CD4-positive, CD25-positive, alpha-beta regulatory T cell (primary cell): ENCODE measurements at places on chromosomes 3 and 15.

GRCh38 chr15:101176625-101177024, 75.2 kb downstream of the CHSY1 start:
- DNase-seq: no peak

GRCh38 chr3:170656284-170656683, 70.4 kb upstream of the SLC7A14 start:
- DNase-seq: no peak

DNA sequence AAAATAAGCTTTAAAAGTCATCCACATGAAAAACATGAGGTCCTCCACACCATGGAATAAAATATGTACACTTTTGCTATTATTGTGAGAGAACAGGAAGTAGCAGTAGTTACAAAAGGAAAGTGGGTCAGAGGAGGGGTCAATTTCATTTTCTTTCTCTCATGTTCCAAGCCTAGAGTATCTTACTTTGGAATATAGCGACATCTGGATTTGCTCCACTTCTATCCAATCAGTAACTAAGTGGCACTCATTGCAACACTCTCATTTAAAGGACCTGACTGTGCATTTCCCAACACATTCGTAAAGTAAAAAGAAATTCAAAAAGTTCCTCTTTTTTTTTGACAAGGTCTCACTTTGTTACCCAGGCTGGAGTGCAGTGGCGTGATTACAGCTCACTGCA, 637.3 kb downstream of the TUSC7 start:
- no peak for DNase-seq

DNA sequence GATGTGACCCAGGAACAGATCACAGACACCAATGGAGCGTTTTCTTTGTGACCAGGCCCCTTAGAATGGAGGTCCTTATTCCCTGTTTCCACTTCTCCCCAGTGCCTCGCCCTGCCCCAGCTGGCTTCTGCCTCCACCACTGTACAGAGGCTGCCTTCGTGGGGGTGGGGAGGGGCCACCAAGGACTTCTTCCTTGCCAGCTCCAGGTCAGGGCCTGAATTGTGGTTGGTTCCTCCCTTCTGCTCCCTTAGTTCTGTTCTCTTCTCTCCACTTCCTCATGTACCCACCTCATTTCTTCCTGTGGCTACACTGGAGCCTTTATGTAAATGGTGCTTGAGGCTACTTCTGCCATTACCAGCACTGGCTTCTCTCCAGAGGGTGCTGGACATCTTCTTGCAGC, 16.4 kb downstream of the TGM4 start:
- DNase-seq: no peak

GRCh38 chr3:10170915-10171478, 6.3 kb downstream of the IRAK2 start:
- DNase-seq: no peak

DNA sequence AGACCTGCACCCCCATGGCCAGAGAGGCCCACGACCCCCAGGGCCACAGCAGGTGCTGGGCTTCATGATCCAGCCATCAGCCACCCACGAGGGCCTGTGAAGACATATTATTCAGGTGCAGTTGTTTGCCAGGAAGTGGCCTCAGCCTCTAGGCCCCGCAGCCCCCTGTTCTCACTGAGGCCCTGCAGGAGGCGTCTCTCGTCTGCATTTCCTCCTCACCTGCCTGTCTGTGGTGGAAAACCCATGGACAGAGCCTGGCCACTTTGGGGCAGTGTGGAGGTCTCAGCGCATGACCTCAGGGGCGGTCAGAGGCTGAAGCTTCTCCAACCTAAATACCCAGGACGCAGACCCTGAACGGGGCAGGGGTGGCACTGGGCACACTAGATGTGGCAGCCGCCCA, 18.6 kb downstream of the UROC1 start:
- DNase-seq: no peak

DNA sequence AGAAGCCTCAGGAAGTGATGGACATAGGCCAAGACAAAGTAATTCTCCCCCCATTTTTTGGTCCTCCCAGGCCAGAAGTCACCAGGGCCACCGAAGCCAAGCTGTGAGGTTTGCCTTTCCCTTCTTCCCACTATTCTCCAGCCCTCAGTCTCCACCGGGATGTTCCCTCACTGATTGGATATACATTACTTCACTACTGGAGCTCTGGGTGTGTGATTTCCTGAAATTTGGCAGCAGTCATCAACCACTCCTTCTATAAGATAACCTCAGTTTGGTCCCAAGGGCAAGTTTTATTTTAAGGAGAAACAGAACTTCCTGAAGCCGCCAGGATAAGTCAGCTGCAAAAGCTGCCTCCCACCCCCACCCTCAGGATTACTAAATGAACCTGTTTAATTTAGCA, 11.3 kb downstream of the SLCO2A1 start:
- no peak for DNase-seq

- no peak for DNase-seq
These were observed 31.5 kb downstream of the RBMS3 start for GRCh38 chr3:29312395-29312794.

GRCh38 chr3:129446926-129447325, 6.9 kb downstream of the IFT122 start:
- DNase-seq: no peak

DNA sequence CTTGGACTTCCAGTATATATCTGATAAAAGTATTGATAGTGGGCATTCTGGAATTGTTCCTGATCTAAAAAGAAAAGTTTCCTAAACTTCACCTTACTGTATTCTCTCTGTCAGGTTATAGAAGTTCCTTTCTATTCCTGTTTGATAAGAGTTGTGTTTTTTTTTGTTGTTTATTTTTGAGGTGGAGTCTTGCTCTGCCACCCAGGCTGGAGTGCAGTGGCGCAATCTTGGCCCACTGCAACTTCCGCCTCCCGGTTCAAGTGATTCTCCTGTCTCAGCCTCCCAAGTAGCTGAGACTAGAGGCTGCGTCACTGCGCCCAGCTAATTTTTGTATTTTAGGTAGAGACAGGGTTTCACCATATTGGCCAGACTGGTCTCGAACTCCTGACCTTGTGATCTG, 13.1 kb downstream of the BLM start:
- DNase-seq: no peak

DNA sequence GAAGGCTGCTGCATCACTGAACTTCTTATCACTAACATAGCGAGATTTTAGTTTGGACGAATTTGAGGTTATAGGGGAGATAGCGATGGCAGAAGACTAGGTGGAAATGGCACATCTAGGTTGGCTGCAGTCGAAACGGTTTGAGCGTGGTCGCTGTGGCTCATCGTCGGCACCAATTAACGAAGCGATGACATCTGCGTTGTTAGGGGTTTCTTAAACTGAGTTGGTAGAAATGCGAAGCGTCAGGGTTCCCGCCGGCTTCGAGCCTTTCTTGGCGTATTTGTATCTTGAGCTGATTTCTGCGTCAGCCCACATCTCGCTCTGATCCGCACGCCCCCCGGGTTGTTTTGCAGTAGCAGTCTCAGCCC, 319 bp downstream of the LNP1 start:
- DNase-seq: no peak

DNA sequence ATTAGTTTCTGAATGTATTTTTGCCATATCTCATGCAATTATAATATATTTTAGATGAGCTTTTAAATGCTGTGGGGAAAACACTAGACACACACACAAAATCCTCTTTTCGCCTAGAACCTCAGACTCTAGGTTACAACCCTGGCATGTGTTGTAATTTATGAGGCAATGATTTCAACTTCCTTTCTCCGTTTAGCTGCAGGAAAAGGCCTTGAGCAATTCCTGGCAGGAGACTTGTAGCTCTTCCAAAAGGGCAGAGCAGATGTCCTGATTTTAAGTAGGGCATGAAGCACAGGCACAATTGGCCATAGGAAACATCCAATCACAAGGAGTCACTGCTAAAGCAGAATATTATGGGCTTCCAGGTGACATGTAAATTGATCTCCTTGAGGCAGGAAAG, 82.0 kb downstream of the GPR156 start:
- no peak for DNase-seq

DNA sequence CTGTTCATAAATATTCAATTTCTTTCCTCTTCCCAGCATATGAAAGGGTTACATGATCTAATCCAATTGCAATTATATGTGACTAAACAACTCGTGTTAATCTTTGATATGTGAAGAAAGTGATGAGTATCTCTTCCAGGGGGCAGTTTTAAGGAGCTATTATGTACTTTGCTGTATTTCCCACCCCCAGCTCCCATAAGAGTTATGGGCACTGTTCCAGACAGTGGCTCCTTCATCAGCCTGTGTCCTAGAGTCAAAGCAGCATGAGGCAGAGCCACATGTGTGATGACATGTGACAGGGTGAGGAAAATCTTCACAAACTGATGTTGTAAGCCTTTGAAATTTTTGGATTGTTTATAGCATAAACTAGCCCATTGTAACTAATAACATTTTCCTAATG, 315.4 kb downstream of the DIPK2A start:
- DNase-seq: no peak

- DNase-seq: no peak
These were observed 44.4 kb downstream of the CSNK1G1 start for GRCh38 chr15:64311566-64311965.

GRCh38 chr3:52029053-52029452, 27.3 kb downstream of the DUSP7 start:
- DNase-seq: no peak

GRCh38 chr15:92896561-92896960, 3.6 kb upstream of the CHD2 start:
- no peak for DNase-seq

DNA sequence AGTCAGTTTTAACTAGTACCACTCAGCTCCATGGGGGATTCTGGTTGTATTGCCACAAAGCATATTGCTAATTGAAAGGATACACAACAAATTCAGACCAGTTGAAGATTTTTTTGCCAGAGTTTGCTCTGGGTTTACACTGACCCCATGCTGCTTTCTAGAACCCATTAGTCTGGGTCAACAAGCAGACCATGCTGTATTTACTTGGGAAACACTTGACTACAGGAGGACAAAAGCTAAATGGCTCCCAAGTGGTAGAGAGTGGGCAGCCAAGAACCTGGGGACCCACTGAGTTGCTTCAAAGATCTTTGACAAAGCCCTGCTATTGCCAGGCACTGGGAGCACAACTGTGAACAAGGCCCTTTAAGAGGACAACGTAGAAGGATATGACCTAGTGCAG, 86.8 kb upstream of the PSMD6 start:
- DNase-seq: no peak

DNA sequence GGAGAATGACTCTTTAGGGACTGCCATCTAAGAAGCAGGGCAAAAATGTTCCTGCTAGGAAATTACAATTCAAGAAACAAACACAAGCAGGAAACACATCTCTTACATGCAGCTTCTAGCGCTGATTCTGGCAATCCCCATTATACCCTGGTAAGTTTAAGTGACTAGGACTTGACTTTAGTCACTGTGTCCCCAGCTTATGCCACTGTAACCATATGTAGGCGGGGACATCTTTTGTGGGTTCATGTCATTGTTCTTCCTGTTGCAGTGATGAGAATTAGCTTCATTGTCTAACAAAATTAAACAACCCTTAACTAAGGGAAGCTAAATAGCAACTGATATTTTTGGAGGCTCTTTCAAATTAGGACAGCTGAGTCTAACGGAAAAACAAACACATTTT, 17.9 kb upstream of the FAM81A start:
- no peak for DNase-seq

GRCh38 chr3:197508051-197508451, 47.7 kb downstream of the BDH1 start:
- no peak for DNase-seq

DNA sequence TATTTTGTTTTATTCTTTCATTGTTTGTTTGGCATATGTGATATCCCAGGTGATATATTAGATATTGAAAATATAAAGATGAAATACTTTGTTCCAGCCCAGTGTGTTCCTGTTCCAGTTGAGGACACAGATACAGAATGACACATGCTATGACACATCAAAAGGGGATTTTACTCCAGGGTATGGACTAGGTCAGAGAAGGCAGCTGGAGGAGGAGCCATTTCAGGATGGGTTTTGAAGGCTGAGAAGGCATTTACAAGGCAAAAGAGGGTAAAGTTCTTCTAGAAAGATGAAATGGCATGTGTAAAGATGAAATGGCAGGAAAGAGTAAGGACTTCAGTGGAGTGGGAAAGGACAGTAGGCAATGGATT, 163.8 kb downstream of the ZIC1 start:
- no peak for DNase-seq

DNA sequence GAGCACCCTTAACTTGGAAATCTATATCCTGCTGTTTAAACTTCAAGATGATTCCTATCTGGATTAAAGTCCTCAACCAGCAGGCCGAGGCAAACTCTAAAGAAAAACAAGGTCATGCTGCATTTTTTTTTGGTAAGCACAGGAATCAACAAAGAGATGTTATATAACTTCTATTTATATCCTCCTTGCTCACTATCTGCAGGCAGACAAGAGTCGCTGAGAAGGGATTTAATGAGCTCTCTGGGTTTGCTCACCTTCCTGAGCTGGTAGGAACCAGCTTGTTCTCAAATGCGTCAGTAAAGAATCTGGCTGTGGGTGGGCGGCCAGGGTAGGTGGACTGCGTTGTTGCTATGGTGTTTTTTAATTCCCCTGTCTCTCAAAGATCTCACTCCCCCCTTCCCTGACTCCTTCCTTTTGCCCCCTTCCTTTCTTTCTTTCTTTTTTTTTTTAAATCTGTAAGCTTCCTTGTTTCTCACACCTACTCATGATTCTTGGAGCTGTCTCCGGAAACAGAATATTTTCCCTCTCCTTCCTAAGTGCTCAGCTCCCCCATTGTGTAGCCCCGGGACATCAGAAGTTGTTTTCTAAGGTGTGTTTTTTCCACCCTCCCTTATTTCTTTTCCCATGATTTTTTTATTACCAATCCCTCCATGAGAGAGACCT, 228.8 kb upstream of the BHLHE40 start:
- DNase-seq: peak; percentile 2

- peak; percentile 12 for DNase-seq
These were observed 6.5 kb downstream of the CHST13 start for GRCh38 chr3:126530171-126531050.

- DNase-seq: no peak
These were observed 10.8 kb downstream of the ANAPC13 start for GRCh38 chr3:134474956-134475355.

- DNase-seq: no peak
These were observed 43.6 kb downstream of the BLM start for GRCh38 chr15:90760661-90761232.

GRCh38 chr15:67050522-67051087, 14.8 kb upstream of the SMAD3 start:
- no peak for DNase-seq

- no peak for DNase-seq
These were observed 129.1 kb downstream of the NTRK3 start for GRCh38 chr15:88127432-88127790.

- no peak for DNase-seq
These were observed 136.5 kb downstream of the SYNPR start for GRCh38 chr3:63414607-63415006.

GRCh38 chr3:49803465-49804140, 542 bp downstream of the INKA1 start:
- DNase-seq: peak; percentile 58

DNA sequence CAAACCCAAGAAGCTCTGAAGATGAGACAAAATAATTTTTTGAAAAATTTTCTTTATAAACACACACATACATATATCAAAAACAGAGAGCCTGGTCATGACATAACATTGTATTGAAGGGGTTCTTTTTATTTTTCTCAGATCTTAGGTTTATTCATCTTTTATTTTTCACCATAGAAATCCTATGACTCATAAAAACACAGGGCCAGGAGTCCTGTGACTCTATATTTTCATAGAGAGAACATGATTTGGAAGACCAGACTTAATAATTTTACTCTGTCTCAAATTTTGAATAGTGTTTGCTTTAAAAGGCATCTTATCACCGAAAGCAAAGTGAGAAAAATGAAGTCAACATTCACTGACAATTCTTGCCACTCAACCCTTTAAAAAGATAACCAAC, 57.7 kb downstream of the SUCNR1 start:
- DNase-seq: no peak
